Stimulated activated CD8-positive, alpha-beta memory T cell treated with anti-CD3 and anti-CD28 coated beads, Interleukin-2, amount 100 ng/mL, for 1 hour (primary cell): ENCODE measurements at places on chromosomes 6 and 20.

DNA sequence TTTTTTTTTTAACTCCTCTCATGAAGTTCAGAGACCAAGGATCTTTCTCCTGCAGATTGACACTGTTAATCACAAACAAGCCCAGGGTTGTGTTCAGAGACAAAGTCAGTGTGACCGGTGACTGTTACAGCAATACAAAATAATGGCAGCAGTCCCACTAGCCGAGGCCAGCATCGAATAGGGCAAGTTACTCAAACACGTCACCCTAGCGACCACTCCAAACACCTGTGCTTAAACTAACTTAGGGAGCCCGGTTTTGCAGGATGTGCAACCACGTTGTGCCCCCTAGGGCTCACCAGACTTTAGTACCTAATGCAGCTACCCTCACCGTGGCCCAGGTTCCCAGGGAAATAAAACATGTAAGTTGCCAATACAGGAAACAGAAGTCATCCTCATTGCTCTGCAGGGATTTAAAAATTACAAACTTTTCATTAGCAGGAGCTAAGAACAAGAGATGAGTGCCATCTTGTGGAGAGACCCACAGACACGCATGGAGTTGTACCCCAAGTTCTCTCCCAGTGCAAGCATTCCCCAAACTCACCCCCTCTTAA lies 38.1 kb downstream of the FAM50B start:
- no peak for DNase-seq

DNA sequence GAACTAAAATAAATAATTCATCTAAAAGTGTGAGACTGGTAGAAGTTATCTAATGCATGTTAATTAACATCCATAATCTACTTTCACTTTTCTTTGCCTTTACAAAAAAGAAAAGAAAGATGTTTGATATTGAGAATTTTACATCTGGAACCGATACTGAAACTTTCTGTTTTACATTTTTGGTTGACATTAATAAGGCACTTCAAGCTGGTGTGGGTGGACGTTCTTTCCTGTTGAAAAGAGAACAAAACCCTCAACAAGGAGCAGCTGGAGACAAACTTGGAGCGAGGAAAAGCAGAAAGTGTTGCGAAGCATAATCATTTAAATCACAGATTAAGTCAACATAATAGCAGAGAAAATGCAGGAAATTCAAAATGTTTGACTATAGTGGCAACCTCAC lies 575.2 kb upstream of the ADGRB3 start:
- DNase-seq: no peak

DNA sequence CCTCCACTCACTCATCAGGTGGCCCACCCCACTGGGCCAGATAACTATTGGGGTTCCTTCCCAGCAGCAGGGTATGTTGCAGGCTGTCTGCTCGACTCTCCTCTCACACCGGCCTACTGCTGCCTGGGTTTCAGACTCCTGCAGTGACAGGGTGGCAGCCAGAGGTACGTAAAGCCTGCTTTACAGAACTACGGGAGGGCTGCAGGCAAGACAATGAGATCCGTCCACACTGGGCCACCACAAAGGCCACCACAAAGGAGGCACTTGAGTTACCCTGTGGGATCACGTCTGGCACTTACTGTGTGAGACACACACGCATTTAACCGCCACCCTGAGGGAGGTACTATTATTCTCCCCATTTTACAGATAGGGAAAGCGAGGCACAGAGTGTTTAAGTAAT lies 78.5 kb downstream of the NFATC2 start:
- DNase-seq: no peak

GRCh38 chr6:133632206-133632605 lies 256.7 kb upstream of the TCF21 start:
- DNase-seq: no peak

- DNase-seq: no peak
These were observed 2.0 kb upstream of the MICA start for GRCh38 chr6:31401403-31401802.

- no peak for DNase-seq
These were observed 12.8 kb upstream of the DNAAF9 start for GRCh38 chr20:3420211-3420707.

DNA sequence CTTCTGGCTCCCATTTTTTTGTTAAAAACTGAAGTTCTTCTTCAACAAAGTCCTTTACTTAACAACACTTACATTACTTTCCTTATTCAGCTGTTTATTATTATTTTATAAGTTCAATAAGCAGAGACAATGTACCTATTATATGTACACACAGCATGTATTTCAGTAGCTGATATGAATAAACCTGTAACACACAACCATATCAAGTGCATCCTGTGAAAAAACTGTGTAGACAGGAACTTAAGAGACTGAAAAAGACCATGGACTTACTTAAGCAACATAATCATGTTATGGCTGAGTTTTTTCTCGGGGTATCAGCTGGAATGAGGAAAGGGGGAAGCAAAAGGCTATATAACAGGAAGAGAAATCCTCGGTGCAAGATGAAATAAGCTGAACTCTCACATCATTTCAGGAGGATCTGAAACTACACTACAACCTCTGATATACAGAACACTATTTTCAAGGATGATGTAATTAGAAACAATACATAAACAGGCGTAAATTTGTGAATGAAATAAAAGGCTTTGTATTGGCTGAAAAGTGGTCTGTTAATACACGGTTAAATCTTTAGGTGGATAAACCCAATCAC lies 70.9 kb downstream of the REV3L start:
- DNase-seq: no peak

GRCh38 chr6:155765275-155766194 lies 309.9 kb upstream of the NOX3 start:
- no peak for DNase-seq

GRCh38 chr6:151103266-151103665 lies 136.5 kb upstream of the AKAP12 start:
- no peak for DNase-seq

DNA sequence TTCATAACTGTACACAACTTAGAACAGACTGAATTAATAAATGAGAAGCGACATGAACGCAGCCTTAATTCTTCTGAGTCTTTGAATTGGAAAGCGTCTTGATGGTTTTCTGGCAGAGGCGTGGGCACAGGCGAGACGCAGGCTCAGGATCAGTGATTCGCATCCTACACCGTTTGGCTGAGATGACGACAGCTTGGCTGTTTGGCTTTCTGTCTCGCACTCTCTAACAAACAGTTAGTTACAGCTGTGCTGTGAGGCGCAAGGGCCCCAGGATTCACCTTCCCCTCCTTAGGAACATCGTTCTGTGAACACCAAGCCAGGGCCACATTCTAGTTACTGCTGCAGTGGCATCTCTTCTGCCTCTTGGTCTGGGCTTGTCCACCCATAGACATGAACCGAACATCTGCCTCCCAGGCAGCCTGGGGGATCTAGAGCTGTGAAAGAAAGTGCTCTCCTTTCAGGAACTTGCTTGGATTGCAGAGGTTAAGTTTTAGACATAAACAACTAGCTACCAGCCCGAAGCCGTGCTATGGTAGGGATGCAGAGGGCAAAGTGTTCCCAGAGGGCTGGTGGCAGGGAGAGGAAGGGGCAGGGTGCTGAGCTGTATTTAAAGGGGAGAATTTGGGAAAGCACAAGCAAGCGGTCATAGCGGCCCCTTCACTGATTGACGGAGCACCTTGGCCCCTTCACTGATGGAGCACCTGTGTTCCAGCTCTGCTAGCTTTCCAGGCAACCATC lies 49.6 kb downstream of the TCP11 start:
- no peak for DNase-seq

GRCh38 chr20:60057866-60058807 lies 99.9 kb downstream of the CDH26 start:
- DNase-seq: no peak

DNA sequence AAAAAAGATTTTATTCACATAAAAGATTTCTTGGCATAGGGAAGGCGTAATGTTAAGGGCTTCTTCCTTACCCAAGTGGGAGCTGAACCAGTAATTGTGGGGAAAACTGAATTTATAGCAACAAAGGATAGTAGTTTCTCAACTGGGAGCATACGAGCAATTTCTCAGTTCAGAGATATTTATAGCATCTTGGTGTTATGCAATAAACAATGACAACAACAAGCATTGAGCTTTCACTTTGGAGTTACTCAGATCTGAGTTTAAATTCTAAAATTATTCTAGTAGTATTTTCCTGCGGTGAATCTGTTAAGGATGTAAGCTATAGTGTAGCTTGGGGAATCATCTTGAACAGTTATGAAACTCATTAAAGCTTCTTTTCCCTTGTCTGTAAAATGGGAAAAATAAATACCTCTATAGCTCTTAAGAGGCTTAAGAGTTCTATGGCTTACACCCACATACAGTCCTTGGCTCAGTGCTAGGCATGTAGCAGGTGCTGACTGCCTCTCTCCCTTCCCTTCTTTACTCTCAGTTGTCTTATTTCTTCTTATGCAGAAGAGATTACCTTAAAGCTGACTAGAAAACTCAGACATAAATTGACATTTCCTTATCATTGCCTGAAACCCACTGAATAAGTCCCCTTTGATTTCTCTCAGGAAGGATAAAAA lies 58.8 kb downstream of the SAMD5 start:
- DNase-seq: no peak

GRCh38 chr6:150126641-150127291 lies 16.1 kb upstream of the PPP1R14C start:
- no peak for DNase-seq

- no peak for DNase-seq
These were observed 99.0 kb upstream of the LGSN start for GRCh38 chr6:63418741-63419140.

- no peak for DNase-seq
These were observed 180.1 kb upstream of the CST7 start for GRCh38 chr20:24768713-24769601.

DNA sequence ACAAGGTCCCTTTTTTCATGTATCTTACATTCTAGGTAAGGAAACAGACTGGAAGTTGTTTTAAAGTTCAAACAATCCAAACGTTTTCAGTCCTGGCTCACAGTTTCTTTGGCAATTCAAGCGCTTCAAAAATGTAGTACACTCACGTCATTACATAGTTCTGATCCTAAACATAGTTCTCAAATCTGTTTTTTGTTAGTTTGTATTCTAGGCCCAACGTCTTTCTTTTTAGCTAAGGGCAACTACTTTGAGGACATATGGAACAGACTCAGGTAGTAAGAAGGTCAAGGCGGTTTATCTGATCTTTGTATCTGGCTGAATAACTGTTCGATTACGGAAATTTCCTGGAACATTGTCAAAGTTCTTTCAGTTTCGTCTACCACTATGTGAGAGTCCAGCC lies 36.9 kb upstream of the PLCB4 start:
- DNase-seq: no peak

DNA sequence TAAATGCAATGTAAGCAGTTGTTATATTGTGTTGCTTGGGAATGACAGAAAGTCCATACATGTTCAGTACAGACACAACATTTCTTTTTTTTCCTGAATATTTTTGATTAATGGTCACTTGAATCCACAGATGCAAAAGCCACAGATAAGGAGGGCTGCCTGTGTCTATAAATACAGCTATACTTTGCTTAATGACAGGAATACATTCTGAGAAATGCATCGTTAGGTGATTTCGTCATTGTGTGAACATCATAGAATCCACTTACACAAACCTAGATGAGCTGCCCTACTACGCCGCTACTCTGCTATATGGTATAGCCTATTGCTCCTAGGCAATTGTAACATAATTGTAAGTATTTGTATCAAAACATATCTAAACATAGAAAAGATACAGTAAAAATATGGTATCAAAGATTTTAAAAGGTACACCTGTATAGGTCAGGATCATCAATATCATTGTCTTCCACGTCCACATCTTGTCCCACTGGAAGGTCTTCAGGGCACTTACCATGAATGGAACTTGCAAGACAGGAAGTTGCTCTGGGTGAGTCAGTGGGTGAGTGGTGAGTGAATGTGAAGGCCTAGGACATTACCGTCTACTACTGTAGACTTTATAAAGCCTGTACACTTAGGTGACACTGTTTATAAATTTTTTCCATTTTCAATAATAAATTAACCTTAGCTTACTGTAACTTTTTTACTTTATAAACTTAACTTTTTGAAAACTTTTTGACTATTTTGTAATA lies 27.9 kb upstream of the POPDC3 start:
- DNase-seq: no peak

GRCh38 chr20:11792568-11792953 lies 125.1 kb upstream of the BTBD3 start:
- no peak for DNase-seq

DNA sequence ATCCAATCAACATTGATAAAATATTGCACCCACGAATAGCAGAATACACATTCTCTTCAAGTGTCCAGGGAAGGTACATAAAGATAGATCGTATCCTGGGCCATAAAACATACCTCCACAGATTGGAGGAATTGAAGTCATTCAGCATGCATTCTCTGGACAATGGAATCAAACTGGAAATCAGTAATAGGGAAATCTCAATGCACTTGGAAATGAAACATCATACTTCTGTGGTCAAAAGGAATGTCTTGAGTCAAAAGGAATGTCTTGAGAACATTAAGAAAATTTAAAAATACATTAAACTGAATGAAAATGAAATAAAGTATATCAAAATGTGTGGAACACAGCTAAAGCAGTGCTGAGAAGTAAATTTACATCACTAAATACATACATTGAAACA lies 138.8 kb downstream of the TFAP2A start:
- DNase-seq: no peak

DNA sequence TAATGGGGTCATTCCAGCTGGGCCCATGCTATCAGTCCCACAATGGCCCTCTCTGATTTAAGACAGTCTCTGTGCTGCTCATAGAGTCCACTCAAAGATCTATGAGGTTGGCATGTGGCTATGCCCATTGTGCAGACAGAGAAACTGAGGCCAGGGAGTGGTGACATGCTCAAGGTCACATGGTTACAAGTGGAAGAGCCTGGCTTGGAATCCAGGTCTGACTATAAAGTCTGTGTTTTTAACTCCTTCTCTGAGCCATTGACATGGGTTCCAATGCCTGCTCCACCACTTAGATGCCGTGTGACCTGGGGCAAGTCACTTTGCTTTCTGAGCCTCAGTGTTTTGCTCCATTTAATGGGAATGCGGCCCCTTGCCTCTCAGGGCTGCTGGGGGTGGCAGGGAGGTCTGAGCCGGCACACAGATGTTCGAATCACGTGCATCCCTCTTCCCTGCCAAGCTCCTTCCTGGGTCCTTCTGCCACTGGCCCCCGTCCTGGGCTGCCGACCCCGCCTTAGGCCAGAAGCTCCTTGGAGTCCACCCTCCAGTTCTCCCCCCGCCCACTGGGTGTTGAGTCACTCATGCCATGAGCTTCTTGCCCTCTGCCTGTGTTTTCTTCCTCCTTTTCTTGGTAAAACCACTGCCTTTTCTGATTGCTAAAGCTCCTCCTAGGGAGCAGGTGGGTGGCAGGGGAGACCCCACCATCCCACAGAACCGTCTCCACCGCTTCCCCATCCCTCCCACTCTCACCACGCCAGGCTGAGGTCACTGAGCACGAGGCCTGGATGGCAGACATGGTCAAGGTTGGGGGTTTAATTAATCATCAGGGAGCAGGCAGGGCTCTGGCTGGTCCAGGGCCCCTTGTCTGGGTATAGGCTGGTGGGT lies 35.7 kb downstream of the CEBPB start:
- no peak for DNase-seq

GRCh38 chr6:114040871-114041270 lies 69.9 kb upstream of the HDAC2 start:
- no peak for DNase-seq

DNA sequence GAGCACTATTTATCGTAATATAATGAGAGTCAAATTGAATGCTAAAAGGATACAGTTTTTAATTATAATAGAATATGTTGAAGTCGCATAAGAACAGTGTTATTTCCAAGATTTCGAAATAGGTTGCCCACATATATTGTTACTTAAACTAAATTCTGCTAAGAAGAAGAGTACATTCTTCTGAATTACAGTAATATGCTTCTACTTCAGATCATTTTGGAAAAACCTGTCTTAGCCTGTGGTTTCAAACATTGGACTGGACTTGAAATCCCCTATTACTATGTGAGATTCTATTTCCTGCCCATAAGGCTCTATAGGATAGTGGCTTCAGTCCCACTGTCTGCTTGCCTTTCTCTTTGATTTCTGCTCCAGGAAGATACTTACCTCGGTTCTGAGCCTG lies 137.2 kb downstream of the B3GAT2 start:
- DNase-seq: no peak
